ENCODE measurements at places on chromosomes 2 and 18.

DNA sequence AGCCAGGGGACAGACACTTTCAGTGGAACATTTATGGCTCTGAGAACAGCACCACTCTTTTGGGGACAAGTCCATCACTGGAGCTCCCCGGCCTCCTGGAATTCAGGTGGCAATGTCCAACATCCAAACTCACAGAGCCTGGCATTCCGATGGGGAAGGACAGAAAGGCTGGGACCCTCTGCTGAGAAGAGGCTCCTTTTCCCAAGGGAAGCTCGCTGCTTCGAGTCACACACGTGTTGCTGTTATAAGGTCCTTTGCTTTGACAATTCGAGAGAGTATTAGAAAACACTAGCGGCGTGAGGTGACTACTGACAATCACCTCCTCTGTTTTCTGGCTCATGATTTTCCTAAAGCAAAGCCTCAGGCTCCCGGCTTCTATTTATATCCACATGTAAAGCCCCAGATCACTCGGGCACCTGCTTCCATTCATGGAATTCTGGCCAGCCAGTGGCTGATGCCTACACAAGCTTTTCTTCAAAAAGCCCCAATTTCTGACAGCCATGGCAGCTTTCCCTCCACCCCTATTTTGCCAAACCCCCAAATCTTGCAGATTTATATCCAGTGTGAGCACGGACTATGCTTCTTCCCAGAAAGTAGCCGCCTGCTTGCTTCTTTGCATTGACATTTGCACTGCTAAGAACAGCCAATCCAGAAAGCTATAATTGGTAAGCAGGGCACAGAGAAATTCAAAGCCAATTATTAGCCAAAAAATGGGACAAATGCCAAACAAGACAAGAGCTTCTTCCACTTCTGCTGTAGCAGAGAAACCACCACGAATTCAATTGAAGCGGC is 67.3 kb downstream of the NDUFA10 start:
- no peak for DNase-seq

- DNase-seq, result no peak
Measured at GRCh38 chr2:76204048-76204447, 493.3 kb upstream of the GCFC2 start.

GRCh38 chr18:52415131-52415530 is 75.1 kb downstream of the DCC start:
- no peak for DNase-seq

- DNase-seq, result peak; percentile 64
Measured at GRCh38 chr2:178109813-178110212, 2.4 kb upstream of the RBM45 start.

- no peak for DNase-seq
Measured at GRCh38 chr18:22689712-22690111, 243.4 kb upstream of the RBBP8 start.

DNA sequence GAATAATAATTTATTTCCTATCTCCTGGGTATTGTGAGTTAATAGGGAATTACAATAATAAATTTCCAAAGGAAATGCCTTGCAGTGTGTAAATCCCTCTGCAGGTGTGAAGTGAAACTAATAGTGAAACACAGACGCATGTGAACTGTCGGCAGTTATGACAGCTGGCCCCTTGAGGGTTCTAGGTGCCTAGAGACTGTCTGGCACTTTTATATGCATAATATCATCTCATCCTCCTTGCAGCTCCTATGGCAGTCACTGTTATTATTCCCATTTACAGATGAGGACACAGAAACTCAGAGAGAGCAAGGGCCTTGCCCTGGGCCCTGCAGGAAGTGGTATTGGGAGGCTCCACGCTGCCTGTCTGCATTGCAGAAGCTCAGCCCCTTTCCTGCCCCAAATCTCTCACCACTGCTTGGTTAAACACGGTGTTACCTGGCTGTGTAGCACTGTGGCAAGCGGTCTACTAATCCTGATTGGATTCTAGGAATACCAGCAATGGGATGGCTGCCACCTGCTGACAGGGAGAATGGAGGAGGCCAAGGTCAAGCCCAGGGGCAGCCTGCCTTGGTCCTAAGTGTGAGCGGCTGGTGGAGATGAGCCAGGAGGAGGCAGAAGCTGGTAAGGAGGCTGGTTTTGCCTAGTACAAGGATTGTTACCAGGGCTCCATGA is 32.8 kb upstream of the ACKR3 start:
- no peak for DNase-seq

GRCh38 chr2:212733273-212733672 is 194.7 kb upstream of the ERBB4 start:
- DNase-seq, result no peak

DNA sequence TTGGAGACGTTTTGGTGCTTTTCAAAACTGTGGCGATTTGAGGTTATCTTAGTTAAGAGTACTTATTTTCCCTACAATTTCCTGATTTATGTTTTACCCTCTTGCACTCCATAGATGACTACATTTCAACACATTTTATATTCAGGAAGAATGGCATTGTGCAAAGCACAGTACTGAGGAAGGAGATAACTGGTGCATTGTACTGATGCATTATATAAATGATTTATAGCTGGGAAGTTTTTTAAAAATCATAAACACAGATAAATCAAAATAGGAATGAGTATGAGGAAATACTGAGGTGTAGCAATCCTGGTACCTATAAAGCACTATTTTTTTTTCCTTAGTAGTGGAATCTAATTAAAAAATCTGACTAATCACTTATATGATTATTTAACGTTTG is 5.6 kb downstream of the REL start:
- DNase-seq, result no peak

- no peak for DNase-seq
Measured at GRCh38 chr2:10771786-10772185, 40.8 kb downstream of the PDIA6 start.

DNA sequence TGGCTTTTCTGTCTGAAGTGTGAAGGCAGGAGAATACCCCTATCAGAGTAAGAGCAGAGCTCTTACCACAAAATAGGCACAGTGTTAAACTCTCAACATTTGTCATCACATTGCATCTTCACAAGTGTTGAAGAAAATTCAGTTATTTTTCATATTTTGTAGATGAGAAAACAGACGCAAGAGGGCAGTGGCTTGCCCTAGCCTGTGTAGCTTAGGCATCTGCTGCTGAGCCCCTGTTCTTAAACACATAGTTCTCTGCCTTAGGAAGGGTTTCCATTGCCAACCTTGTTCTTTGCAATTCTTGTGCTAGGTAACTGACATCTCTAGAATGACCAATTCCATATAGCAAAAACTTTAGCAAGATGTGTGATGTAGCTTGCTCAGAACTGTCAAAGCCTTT is 112.7 kb upstream of the RMDN2 start:
- DNase-seq, result no peak

GRCh38 chr2:129911363-129912065 is 68.0 kb upstream of the RAB6C start:
- DNase-seq, result no peak

DNA sequence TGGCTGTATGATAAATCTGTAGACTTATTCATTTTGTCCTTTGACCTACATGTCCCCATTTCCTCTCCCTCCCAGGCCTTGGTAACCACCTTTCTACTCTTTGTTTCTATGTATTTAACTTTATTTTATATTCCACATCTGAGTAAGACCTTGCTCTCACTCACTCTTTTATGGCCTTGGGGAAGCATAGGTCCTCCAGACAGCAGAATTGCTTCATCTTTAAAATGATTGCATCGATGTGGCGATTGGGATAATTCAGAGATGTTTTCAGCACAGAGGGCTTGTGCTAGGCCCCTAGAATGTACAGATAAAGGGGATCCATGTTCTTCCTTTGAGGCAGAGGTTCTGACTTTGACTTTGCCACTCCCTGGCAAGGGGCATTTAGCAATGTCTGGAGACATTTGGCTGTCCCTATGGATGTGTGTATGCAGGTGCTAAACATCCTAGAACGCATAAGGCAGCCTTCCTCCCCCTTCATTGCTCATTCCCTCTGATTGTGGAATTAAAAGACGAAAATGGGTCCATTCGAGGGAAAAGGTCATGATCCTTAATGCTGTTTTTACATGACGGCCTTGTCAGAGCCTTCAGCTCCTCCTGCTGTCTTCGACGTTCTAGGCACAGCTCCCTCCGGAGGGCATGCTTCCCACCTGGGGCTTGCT is 1.2 kb upstream of the GPR39 start:
- DNase-seq, result no peak

DNA sequence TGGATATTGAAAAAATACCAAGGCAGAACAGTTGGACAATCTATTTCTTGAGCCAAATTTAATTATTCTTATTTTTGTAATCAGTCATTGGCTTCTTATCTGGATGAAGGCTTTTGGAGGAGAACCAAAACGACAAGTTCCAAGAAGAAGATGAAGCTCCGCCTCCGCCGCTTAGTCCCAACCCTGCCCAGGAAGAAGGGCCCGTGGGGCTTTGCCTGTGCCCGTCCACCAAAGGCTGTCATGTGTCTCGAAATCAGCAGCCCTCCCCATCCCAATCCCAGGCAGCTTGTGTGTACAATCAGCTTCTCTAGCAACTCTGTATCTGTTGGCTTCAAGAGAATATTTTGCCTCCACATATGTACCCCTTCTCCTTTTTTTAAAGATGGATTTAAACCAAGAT is 24.6 kb downstream of the PTRHD1 start:
- DNase-seq, result no peak

GRCh38 chr2:120912101-120912985 is 176.7 kb downstream of the GLI2 start:
- no peak for DNase-seq

GRCh38 chr2:118040891-118041290 is 27.0 kb upstream of the CCDC93 start:
- DNase-seq, result no peak

DNA sequence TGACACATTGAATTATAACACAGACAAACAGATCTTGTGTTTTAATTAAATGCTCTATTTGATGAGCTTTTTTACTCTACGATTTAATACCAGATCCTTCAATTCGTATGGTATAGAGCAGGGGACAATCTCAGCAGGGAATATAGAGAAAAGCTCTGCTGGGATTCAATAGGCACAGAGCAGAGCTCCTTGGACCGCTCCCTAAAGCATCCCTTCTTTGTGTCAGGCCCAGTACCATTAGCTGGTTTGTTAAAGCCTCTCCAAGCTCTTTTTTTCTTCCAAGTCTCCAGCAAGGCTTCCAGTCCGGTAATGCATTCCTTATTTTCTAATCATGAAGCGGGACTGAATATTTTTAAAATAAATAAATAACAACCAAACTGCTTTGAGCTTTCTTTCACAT is 466.0 kb downstream of the NR4A2 start:
- DNase-seq, result no peak

DNA sequence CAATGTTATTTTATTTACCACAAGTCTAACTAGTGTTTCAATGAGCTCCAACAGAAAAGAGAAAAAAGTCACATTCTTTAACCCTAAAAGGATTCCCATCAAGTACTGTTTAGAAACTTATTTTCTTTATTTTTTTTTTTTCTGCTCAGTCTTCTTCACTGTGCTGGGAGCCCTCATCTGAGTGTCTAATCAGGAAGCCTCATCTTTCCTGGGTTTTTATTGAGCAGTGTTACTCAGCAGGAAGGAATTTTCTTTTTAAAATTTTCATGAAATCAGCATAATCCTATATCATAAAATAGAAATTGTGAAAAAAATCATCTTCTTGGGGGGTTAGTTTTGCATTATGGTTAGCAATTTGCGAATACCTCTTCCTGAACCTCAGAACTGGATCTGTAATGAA is 453.8 kb downstream of the CDH2 start:
- no peak for DNase-seq

GRCh38 chr2:112144966-112145365 is 6.8 kb downstream of the FBLN7 start:
- DNase-seq, result no peak

- no peak for DNase-seq
Measured at GRCh38 chr2:6818012-6818411, 47.7 kb downstream of the CMPK2 start.

GRCh38 chr2:231163011-231163410 is 35.4 kb upstream of the ARMC9 start:
- no peak for DNase-seq

GRCh38 chr2:105822186-105822585 is 77.5 kb downstream of the NCK2 start:
- DNase-seq, result peak; percentile 68

DNA sequence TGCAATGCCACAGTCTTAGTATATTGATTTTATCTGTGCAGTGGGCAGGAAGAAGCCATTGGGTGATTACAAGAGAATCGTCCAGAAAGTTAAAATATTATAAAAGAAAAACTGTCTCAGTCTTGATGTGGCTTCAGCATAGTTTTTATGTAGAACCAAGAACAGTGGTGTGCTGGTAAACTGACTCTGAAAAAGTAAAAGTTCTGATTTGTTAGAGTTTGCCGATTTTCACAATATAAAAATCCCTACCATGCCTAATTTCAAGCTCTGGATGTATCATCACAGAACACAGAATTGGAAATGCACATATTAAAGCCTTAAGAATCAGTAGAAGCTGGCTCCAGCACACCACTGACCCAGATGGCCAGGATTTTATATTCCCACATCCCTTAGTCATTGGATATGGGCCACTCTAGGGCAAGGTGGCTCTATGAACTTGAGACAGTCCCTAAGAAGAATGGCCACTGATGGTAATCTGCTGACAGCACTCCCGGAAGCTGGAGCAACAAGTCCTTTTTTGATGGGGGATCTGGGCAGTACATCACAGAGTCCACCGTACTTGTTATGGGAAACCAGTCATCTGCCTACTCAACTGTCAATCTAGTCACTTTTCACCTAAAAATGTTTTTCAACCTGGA is 9.3 kb upstream of the PLEKHM3 start:
- DNase-seq, result no peak

GRCh38 chr2:186294248-186294888 is 191.7 kb upstream of the ZC3H15 start:
- no peak for DNase-seq

GRCh38 chr2:193528458-193528857 is 1333.7 kb upstream of the TMEFF2 start:
- no peak for DNase-seq

- no peak for DNase-seq
Measured at GRCh38 chr2:113818382-113818951, 62.0 kb upstream of the SLC35F5 start.

DNA sequence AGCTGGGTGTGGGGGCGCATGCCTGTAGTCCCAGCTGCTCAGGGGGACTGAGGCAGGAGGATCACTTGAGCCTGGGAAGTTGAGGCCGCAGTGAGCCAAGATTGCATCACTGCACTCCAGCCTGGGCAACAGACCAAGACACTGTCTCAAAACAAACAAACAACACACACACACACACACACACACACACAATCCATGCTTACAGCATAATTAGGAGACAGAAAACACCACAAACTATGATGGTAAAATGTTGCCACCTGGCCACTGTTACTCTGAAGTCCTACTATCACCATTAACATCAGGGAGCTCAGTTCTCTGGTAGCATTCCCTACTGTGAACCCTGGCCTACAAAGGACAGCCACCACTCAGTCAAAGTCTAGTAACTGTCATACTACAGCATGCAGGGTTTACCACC is 18.3 kb downstream of the DNPEP start:
- no peak for DNase-seq

- DNase-seq, result no peak
Measured at GRCh38 chr18:40962784-40963183, 992.2 kb upstream of the PIK3C3 start.

- DNase-seq, result no peak
Measured at GRCh38 chr18:1412655-1413322, 508.1 kb downstream of the ADCYAP1 start.

- DNase-seq, result no peak
Measured at GRCh38 chr2:5549771-5550170, 142.4 kb upstream of the SOX11 start.
